NCI-H460 (cell line): ENCODE measurements at places on chromosomes 12 and 14. TPM values are rescaled to one million over a fixed set of nuclear protein-coding genes. Genes with fewer than 3 reads are reported as not detected.
A peak's percentile ranks its signal among the peaks of the same experiment; 100 is the strongest.

DNA sequence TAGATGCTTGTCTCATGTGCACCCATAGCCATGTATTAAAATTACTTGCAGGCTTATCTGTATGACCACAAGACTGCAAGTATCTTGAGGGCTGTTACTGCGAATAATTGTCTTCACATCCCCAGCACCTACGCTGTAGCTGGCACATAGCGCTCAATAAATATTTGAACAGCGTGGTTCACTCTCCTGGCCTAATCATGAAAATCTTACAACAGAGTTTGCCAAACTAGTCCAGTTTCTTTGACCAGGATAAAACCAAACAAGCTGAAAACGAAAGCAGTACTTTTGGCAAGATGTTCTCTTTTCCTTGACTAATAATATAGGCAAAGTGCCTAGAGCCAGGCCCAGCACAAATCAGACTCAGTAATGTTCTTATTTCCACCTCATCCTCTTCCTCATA, 106.7 kb downstream of the RPS29 start:
- no peak for DNase-seq

GRCh38 chr12:121933522-121934308, 15.3 kb downstream of the CFAP251 start:
- no peak for DNase-seq

The ZNF891 gene
- total RNA-seq = 2.5 and 3.6 TPM in 2 replicates

GRCh38 chr14:72686832-72687231, 207.1 kb downstream of the DPF3 start:
- DNase-seq = no peak

GRCh38 chr12:750366-751191, 1.8 kb upstream of the WNK1 start:
- no peak for DNase-seq

GRCh38 chr14:83908419-83908818, 1621.5 kb upstream of the FLRT2 start:
- no peak for DNase-seq

DNA sequence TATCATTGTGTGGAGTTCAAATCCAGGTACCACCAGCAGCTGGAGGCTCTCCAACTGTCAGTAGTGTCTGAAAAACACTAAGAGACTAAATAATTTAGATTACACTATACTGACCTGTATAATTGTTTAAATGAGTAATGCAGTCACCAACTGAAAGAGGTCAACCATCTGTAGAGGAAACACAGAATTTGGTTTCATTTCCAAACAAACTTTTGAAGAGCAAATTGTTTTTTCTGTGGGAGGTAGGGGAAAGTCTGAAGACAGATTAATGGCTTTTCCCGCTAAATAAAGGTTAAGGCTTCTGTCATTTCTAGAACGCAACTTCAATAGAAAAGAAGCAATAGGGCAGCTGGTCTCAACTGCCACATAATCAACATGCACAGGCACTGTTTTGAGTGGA, 462.6 kb downstream of the PRKD1 start:
- DNase-seq = no peak

The CCDC177 gene
- not detected in 2 replicates for total RNA-seq

The GRIP1 gene
- 1.1 and 2.3 TPM in 2 replicates for total RNA-seq

DNA sequence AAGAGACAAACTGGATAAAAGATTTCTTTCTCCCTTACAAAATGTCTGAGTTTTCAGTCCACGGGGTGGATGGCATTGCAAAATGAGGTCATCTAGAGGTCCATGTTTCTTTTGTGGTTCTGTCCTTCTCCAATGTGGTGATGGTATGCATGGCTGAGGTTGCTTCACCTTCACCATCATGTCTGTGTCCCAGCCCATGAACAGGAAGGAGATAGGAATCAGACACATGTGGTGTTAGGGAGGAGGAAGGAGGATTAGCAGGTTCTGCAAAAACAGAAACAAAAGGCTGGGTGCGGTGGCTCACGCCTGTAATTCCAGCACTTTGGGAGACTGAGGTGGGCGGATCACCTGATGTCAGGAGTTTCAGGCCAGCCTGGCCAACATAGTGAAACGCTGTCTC, 11.0 kb upstream of the AEBP2 start:
- DNase-seq = no peak

- DNase-seq = no peak
Observed at GRCh38 chr14:91232603-91233002, 11.9 kb downstream of the GPR68 start.

GRCh38 chr14:100486025-100486828, 101.0 kb downstream of the BEGAIN start:
- peak; percentile 46 for DNase-seq

GRCh38 chr12:83040339-83040738, 353.6 kb downstream of the TMTC2 start:
- DNase-seq = no peak

GRCh38 chr12:57575771-57576612, 15.0 kb upstream of the PIP4K2C start:
- DNase-seq = no peak

The ZNF268 gene
- 22.3 and 25.9 TPM in 2 replicates for total RNA-seq

GRCh38 chr12:11669348-11669747, 19.9 kb downstream of the ETV6 start:
- DNase-seq = no peak

GRCh38 chr14:46940611-46941010, 289.0 kb upstream of the RPL10L start:
- no peak for DNase-seq

The MANSC1 gene
- 2.7 TPM in 2 replicates for total RNA-seq

DNA sequence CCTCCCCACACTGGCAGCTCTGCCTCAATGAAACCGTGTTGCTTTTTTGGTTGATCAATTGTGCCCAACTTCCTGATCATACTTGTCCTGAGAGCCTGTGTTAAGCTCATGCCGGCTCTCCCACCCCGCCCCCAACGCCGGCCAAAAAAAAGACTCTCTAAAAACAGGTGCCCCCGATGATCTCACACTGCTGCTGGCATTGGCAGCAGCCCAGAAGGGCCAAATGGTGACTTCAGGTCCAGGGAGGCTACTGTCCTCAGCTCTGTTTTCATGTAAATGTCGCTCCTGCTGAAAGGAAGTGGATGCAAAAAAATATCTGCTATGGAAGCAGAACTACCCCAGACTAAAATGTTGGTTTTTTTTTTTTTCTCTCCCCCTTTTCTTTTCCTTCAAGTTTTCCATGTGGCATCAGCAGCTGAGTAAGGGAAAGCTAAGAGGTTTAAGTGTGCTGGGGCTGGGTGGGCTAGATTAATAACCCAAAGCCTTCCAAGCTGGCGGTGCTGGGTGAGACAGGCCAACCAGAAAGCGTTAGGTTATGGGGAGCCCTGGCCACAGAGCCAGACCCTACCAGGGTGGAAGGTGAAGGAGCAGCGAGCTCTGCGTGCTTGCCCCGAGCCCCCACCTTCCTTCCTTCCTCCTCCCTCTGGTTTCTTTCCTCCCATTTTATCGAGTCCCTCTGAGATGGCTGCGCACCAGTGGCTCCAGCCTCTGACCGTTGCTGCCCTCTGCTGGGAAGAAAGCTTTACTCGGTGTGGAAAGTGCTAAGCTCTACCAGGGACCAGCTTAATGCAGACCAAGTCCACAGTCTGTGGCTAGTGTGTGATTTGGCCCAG, 396.1 kb downstream of the NRXN3 start:
- DNase-seq = peak; percentile 47

The ANKRD33 gene
- not detected in 2 replicates for total RNA-seq

The TIGAR gene
- 14.1 and 22.0 TPM in 2 replicates for total RNA-seq

- no peak for DNase-seq
Observed at GRCh38 chr12:22396253-22396652, 61.7 kb upstream of the ST8SIA1 start.

DNA sequence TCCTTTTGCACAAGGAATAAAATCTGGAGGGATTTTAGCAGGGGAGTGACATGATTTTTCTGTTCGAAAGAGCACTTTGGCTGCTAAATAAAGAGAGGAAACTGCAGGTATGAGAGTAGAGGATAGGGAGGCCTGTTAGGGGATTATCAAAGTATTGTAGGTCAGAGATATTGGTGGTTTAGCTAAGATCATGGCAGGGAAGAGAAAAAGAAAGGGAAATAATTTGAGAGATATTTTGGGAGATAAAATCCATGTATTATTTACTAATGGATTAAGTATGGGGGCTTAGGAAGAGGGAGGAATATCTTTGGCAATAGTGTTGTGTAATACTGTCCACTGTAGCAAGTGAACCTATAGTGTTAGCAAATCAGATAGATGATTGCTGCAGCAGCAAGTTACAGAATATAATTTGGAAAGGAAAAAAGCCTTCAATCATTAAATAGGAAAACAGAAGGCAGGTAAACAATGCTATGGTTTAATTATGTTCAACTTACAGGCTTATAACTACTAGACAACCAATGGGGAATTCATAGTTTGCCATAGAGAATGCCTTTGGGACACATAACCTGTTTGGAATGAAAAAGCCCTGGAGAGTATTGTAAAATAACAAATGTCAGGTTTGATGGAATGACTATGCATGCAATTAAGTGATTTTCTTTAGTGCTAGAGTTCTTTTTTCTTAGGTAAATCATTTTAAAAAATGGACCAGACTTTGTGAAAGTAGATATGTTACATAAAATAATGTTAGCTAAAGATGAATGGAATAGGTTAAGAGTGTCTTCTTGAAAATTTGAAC, 50.5 kb downstream of the ADIPOR2 start:
- no peak for DNase-seq

- no peak for DNase-seq
Observed at GRCh38 chr14:100333311-100333710, 10.2 kb downstream of the SLC25A47 start.

The GPR65 gene
- 80.6 and 86.0 TPM in 2 replicates for total RNA-seq

GRCh38 chr12:34347367-34347766, 325.1 kb downstream of the ALG10 start:
- DNase-seq = peak; percentile 30

- no peak for DNase-seq
Observed at GRCh38 chr12:57195611-57196371, 20.8 kb upstream of the NXPH4 start.

- DNase-seq = no peak
Observed at GRCh38 chr14:47720281-47720680, 44.9 kb upstream of the MDGA2 start.

The CD27 gene
- not detected in 2 replicates for total RNA-seq

DNA sequence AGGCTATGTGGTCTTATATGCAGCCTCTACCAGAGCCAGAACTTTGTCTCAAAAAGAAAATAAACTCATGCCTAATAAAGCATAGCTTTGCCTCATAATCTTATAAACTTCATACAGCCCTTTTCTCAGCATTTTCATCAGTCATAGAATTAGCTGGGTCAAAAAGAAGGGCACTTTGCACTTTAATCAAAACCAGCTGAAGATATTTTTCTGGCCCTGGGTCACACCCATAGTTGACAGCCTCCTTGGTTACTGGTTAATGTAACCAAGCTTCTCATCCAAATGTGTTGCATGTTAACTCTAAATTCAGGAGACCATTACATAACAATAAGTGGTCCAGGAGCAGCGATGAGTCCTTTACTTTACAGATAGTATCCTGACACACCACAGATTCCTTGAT, 558.2 kb downstream of the FLRT2 start:
- no peak for DNase-seq

- DNase-seq = no peak
Observed at GRCh38 chr14:73452341-73453186, 5.8 kb downstream of the NUMB start.

GRCh38 chr12:122166422-122167349, 7.3 kb downstream of the IL31 start:
- DNase-seq = no peak

The CHPT1 gene
- 83.3 and 86.0 TPM in 2 replicates for total RNA-seq

DNA sequence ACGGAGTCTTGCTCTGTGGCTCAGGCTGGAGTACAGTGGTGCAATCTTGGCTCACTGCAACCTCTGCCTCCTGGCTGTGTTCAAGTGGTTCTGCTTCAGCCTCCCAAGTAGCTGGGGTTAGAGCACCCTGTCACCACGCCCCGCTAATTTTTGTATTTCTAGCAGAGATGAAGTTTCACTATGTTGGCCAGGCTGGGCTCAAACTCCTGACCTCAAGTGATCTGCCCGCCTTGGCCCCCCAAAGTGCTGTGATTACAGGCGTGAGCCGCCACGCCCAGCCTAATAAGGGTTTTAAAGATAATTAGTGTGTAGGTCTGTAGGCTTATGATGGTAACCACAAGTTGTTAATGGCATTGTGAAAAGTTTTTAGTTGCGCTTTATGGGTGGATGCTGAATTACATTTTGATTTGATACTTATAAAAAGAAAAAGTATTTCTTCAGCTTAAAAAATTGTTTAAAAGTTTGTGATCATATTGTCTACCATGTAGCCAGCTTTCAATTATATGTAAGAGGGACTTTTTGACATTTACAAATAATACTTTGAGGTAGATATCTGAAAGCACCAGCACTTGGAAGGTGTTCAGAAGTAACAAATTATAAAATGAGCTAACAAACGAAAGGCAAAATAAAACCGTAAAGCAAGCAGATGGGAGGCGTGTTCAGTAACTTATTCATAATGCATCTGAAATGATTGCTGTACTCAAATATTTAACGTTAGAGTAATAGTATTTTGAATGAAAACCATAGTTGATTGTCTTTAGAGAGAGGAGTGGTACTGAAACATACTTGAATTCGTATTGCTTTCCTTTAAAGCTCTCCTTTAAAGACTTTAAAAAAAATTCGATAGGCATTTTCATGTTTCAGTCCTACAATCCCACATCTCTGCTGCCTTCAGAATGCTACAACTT, 37.1 kb downstream of the MDM2 start:
- no peak for DNase-seq
